ENCODE measurements at places on chromosomes 1 and 21. TPM values are rescaled to one million over a fixed set of nuclear protein-coding genes. Genes with fewer than 3 reads are reported as not detected.

Gene KRTAP13-2
- total RNA-seq: not detected

Gene BCL2L15
- total RNA-seq: 0.11 TPM

Gene ZFYVE9
- total RNA-seq: 47.7 TPM

Gene GPATCH4
- 34.1 TPM for total RNA-seq

Gene C8B
- total RNA-seq: not detected

Gene SMPDL3B
- total RNA-seq: 0.25 TPM

Gene TEX38
- total RNA-seq: not detected

Gene DMBX1
- total RNA-seq: not detected

Gene CTSK
- 199 TPM for total RNA-seq

Gene PTPRF
- 58.4 TPM for total RNA-seq

Gene LENEP
- not detected for total RNA-seq

Gene ZNF695
- 2.2 TPM for total RNA-seq

Gene CHAF1B
- total RNA-seq: 2.5 TPM

Gene PGBD2
- total RNA-seq: 7.2 TPM

Gene IRF6
- 0.62 TPM for total RNA-seq

Data from uterine smooth muscle cell (primary cell).